T-helper 1 cell (primary cell): ENCODE measurements at places on chromosomes 4 and X.

GRCh38 chrX:123357941-123358340, 173.9 kb downstream of the GRIA3 start:
- no peak for DNase-seq

DNA sequence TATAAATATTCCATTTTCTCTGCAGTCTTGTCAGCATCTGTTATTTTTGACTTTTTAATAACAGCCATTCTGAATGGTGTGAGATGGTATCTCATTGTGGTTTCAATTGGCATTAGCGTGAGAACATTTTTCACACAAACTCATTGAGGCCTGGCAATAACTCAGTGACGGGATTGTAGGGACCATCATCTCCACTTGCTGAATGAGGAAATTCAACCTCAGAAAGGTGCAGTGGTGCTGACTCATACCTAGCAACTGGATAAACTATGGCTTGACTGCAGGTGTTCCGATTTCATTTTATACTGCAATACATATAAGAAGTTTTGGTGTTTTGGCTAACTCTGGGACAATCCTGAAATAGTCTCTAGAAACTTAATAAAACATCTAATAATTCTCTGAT, 88.3 kb upstream of the DDIT4L start:
- no peak for DNase-seq

- no peak for DNase-seq
Observed at GRCh38 chr4:1191621-1192020, 19.2 kb upstream of the SPON2 start.

GRCh38 chr4:7515390-7515902, 80.7 kb upstream of the PSAPL1 start:
- DNase-seq = no peak

DNA sequence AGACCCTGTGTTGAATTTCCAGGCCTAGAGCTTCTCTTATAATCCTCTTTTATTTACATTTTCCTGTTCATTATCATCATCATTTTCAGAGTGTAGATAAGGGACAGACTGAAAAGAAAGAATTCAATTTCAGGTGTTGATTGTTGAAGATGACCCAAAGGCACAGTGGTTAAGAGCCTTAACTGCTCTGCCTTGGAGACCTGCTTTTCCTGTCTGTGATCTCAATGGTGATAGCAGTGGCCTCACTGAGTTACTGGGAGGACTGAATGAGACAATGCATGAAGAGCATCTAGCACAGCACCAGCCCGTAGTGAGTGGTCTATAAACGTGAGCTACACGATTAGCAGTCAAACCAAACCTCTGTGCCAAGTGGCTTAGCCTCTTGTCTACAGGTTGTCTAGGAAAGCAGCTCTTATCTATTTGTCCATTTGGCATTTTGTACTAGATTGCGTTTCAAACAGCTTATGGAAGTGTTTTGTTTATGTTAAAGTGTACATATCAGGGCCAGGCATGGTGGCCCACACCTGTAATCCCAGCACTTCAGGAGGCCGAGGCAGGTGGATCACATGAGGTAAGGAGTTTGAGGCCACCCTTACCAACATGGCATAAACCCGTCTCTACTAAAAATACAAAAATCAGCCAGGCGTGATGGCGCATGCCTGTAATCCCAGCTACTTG, 41.5 kb downstream of the SETD7 start:
- DNase-seq = no peak

DNA sequence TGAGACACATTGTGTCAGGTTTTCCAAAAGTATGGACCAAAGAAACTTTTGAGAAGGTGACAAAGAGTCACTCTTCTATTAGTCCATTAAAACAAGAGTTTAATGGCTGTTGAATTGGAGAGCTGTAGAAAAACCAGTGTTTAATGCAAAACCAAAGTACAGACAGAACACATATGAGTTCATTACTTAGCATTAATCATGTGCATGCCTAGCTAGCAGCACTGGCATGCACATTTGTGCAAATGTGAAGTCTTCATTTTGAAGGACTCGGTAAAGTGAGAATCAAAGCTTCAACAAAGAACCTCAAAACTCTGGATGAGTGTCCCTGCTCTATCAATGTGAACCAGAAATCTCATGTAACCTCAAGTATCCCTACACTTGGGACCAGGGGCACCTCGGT, 256.3 kb upstream of the PPARGC1A start:
- no peak for DNase-seq
